ENCODE measurements at places on chromosomes 12 and 14. TPM values are rescaled to one million over a fixed set of nuclear protein-coding genes. Genes with fewer than 3 reads are reported as not detected.

TAS2R10 gene
- total RNA-seq = not detected

CIT gene
- total RNA-seq = 44.6 TPM

FOXG1 gene
- not detected for total RNA-seq

FAM181A gene
- total RNA-seq = not detected

SDSL gene
- 5.5 TPM for total RNA-seq

Data from mesangial cell (primary cell).